ENCODE measurements at places on chromosomes 3 and 15. TPM values are rescaled to one million over a fixed set of nuclear protein-coding genes. Genes with fewer than 3 reads are reported as not detected.
A peak's percentile ranks its signal among the peaks of the same experiment; 100 is the strongest.

SERPINI2 gene
- not detected for total RNA-seq

GRCh38 chr3:62131050-62131449 is 242.3 kb downstream of the FEZF2 start:
- no peak for DNase-seq

SCG5 gene
- 4.1 TPM for total RNA-seq

SPTBN5 gene
- total RNA-seq: 0.17 TPM

GRCh38 chr15:85704720-85705429 is 89.8 kb downstream of the KLHL25 start:
- DNase-seq: no peak

TRIM42 gene
- total RNA-seq: not detected

GRCh38 chr3:9600597-9600996 is 47.0 kb upstream of the LHFPL4 start:
- DNase-seq: no peak

- DNase-seq: no peak
Measured at GRCh38 chr3:5017925-5018531, 38.8 kb downstream of the BHLHE40 start.

C3orf18 gene
- 9.5 TPM for total RNA-seq

- peak; percentile 69 for DNase-seq
Measured at GRCh38 chr3:170007031-170007663, 30.6 kb upstream of the GPR160 start.

UCN2 gene
- total RNA-seq: not detected

DNA sequence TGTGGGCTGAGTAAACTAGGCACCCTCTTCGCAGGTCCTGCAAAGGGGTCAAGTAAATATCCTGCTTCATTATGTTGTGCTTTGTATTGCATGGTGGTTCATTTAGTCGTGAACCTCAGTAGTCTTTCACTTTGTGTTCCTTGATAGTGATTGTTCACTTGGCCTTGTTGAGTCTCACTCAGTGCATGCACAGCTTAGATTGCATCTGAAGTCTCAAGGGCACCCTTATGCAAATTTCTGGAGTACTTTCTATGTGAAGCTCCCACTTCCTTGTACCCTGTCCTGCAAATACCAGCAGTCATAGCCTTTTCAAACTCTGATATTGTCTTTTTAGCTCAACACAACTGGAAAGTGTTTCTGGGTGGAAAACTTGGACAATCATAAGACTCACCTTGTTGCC is 519.2 kb downstream of the NAALADL2 start:
- DNase-seq: no peak

- peak; percentile 85 for DNase-seq
Measured at GRCh38 chr3:187773233-187774184, 28.2 kb upstream of the BCL6 start.

GRCh38 chr15:80744826-80745225 is 34.3 kb upstream of the CEMIP start:
- no peak for DNase-seq

- DNase-seq: no peak
Measured at GRCh38 chr15:42021593-42021992, 751 bp upstream of the PLA2G4E start.

GRCh38 chr15:52362497-52362896 is 66.9 kb upstream of the MYO5C start:
- DNase-seq: no peak

DNA sequence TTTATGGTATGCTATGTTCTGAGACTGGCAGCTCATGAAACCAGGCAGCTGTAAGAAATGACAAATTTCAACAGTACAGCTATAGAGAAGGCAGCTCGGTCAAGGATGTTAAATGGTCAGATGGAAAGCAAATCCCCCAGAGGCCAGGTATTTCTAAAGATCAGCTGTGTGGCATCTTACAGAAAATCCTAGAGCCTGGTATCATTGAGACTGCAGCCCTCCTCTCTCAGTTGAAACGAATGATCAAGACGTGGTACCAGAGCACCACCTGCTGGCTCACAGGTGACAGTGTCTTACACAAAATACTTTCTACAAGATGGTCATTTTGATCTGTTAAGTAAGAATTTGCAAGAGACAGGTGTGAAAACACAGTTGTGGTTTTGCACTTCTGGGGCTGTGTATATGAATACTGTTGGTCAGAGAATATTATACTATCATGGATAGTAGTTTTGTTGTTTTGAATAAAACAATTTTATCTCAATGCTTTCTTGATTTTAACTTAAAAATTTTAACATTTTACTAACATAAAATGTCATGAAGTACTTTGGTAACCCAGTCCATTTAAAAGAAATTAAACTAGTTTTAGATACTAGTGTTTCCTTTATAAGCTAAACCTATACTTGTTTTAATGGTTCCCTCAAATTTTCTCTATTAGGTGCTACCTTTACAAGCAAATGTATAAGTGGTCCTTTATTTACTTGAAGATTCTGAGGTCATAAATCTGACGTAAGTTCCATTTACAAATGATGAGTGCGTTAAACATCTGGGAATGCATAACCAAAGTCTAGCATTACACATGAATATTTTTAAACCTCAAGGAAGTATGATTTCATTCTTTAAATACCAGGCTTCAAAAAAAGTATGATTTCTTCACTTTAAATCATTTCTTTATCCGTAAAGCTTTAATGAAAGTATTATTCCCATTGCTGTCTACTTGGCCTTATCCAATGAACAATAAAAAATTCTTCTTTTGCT is 121.8 kb downstream of the PDZRN3 start:
- DNase-seq: peak; percentile 68

DNA sequence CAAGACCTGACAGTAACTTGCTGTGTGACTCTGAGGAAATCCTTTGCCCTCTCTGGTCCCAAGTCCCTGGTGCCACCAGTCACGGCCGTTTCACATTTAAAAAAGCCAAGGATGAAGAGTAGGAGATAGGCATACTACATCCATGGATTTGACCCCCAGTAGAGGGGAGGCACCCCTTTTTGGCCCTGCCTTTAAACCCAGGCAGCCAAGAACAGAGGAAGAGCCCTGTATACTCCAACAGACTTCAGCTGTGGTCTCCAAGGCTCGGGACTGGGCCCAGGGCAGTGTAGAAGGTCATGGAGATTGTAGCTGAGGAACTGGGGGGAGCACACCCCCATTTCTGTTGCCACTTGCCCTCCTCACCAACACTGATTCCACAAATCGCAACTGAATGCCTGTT is 3.7 kb downstream of the CAV3 start:
- no peak for DNase-seq

DNA sequence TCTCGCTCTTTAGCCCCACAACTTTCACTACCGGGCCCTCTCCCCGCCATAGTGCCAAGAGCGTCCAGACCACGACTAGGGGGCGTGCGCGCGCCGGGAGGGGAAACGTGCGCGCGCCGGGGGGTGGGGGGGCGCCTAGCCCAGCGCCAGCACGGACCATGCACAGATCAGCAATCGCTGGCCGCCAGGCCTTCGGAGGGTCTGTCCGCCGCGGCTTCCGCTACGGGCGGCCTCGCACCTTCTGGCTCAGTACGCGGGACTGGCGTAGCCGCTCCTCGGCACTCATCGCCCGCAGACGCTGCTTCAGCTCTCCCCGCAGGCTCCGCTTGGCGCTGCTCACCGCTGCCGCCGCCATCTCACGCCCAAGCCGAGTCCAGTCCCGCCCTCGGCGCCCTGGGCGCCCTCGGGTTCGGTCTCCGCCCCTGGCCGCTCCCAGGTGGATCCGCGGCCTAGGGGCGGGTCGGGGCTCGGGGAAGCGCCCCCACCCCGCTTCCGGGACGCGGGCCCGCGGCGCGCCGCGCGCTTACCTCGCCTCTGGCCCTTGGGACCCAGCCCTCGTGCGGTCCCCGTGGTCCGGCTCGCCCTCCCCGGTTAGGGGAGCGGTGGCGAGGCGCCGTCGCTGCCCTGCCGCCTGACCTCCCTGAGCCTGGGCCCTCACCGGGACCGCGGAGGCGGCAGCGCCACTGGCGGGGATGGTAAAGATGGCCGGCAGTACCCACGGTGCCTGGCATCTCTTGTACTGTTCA is at the start of gene MTHFS:
TSS of gene MTHFS (minus strand) at position 381 of the 746 bp plus-strand sequence. CDS start at position 355, 26 bp downstream.
- DNase-seq: peak; percentile 85

GRCh38 chr3:11805716-11806115 is 41.0 kb downstream of the TAMM41 start:
- DNase-seq: no peak

SPATA12 gene
- total RNA-seq: 0.13 TPM

DET1 gene
- 9.8 TPM for total RNA-seq

MAP1A gene
- 3.3 TPM for total RNA-seq

DNA sequence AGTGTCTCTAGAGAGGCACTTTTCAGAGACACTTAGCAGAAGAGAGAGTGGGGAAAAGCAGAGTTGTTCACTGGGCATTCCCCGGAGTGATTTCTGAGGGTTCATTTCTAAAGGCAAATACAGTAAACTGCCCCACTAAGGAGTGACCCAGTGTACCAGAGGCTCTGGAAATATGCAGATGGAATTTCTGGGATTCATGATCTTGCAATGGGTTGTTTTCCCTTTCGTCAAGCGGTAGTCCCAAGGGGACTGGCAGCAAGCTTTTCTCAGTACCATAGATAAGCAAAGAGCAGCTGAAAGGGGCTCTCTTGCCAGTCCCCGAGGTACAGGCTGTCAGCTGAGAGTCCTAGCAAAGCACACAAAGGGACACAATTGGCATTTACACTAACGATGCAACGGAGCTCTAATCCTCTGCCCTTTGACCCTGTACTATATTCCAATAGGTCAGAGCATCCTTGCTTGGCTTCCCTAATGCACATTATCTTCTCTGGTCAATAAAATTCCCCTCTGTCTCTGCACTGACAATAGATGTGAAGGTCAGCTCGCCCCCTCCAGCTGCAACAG is 155.6 kb downstream of the SEMA6D start:
- DNase-seq: no peak

GRCh38 chr3:39318301-39318700 is 11.2 kb upstream of the CCR8 start:
- DNase-seq: no peak

DNA sequence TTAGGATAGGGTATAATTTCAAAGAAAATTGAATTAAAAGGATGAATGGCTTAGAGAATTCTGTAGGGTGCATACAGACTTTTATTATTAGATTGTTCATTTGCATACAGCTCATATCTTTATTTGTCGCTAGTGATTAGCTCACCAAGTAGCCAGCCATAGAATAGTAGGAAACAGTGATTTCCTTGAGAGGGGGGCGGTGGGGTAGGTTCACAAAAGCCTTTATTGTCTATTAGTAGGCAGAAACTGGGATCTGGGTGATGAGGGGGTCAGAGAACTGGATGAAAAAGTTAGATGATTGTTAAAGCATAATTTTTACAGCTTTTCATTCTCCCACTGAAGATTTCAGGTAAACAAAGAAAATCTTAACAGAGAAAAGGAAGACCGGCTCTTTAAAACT is 77.6 kb upstream of the RAP2B start:
- DNase-seq: no peak

DNA sequence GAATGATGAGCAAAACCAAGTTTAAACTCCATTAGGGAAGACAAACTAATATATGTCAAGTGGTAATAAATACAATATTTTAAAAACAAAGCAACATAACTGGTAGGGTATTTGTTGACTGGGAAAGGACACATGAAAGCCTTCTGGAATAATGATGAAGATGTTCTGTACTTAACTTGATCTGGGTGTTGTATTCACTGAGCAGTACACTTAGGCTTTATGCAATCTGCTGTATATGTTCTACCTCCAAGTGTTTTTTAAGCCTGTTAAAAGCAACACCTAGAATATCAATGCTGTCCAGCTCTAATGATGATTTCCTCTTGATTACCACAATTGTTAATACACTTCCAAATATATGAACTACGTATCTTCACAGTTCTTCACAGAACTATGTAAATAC is 46.6 kb downstream of the GSK3B start:
- no peak for DNase-seq

TRH gene
- not detected for total RNA-seq

CIDEC gene
- total RNA-seq: not detected

TYRO3 gene
- total RNA-seq: 0.48 TPM

GRCh38 chr3:138942271-138942670 is 4.7 kb downstream of the FOXL2 start:
- DNase-seq: no peak

KNG1 gene
- total RNA-seq: not detected

SCAANT1 gene
- total RNA-seq: not detected

DNA sequence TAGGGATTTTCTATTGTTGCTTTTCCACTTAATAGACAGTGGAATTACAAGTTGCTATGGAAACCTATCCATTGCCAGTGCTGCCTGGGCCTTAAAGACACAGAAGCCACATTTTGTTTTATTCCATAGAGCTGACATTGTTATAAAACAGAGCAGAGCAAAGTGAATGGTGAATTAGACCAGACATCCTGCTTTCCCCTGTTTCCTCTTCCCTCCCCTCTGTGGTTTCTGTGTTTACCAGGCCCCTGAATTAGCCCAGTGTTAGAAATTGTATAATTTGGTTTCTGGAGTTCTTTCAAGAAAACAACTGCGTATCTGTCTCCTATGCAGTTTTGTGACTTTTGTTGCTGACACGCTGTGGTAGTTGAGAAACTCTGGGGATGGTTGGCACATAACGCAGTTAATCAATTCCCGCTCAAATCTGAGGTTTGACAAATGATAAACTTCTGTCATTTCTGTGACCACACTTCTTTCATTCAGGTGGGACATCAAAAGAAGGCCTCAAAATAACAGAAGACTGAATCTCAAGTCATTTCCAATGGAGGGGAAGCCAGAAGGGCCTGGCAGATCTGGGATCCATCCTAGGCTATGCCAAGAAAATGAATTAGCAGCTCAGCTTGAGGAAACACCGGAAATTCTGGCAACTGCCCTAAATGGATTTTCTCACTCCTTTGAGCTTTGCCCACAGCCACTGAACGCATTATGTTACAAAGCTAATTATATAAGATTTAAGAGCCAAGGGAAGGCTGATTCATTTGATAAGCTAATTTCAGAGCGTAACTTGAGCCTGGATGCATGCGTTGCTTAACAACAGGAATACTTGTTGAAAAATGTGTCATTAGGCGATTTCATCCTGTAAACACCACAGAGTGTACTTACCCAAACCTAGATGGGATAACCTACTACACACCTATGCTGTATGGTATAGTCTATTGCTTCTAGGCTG is 46.9 kb downstream of the NR1D2 start:
- DNase-seq: no peak

DNA sequence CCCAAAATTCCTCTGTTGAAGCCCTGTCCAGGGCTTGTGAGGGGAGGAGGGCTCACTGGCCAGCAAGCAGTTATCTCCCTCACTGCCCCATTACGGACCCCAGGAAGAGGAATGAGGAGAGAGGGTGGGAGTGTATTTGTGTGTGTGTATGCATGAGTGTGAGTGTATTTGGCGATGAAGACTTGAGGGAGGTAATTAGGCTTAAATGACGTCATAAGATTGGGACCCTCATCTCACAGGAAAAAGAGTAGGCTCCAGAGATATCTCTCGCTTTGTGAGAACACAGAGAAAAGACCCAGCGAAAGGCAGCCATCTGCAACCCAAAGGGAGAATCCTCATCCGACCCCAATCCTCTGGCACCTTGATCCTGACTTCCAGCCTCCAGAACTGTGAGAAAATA is 32.2 kb downstream of the ADCY5 start:
- no peak for DNase-seq

GRCh38 chr3:64047787-64048186 is 24.5 kb upstream of the PSMD6 start:
- DNase-seq: no peak

DNA sequence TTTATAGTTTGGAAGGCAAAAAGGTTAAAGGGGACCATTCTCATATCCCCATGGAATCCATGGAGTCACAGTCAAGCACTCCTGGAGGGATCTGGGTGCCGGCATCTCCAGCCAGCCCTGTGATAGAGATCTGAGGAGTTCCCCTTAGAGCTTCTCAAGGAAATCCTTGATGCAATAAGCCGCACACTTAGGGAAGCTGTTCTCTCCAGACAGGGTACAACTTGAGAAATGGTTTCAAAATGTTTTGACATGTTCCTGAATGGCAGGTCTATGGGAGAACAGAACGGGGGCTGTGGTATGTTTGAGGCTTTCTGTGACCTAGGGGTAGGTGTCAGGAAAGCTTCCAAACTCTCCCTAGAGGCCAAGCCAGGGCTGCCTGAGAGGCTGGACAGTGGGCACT is 292.9 kb downstream of the TLE3 start:
- DNase-seq: no peak

Measured in OCI-LY7 (cell line).